ENCODE measurements at places on chromosomes 6 and 20.

DNA sequence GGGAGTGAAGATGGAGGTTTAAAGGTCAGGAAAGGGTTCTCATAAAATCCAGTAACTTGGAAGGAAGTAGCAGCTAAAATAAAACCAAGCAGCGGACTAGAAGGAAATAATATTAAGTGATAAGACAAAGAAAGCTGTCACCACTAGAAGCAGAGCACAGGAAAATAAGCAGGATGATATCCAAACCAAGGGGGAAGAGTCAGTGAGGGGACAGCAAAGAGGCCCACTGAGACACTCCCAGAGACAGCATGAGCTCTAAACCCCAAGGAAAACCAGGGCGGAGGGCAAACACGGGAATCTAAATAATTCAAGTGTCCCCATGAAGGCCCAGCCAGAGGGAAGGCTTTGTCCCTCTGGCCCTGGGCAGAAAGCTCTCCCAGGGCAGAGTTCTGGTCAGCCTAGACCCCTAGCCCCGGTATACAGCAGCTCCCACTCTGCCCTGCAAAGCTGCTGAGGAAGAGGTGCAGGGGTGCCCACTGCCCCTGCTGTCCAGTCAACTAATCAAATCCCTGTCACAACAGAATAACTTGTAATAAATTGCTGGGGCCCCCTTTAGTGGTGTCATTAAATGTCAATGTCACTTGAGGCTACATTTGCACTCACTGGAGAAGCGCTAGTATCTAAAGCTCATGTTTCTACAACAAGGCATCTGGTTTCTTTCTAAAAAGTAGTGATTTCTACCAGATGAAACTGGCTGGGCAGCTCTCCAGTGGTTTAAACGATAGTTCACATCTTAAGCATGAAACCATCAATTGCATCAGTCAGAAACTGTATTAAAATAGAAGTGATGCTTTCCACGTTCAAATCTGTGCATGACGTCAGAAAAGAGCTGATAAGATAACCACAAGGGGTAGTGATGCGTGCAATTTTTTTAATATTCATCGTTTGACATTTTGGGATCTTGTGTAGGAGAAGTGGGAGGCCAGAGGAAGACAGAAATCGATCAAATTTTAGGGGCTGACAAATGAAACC is 13.6 kb downstream of the PDE10A start:
- no peak for DNase-seq

- no peak for DNase-seq
These were observed 57.8 kb upstream of the KLHL31 start for GRCh38 chr6:53723331-53723730.

GRCh38 chr6:5302220-5302946 is 41.1 kb downstream of the FARS2 start:
- no peak for DNase-seq

- DNase-seq = no peak
These were observed 9.6 kb downstream of the MOXD1 start for GRCh38 chr6:132391391-132392269.

DNA sequence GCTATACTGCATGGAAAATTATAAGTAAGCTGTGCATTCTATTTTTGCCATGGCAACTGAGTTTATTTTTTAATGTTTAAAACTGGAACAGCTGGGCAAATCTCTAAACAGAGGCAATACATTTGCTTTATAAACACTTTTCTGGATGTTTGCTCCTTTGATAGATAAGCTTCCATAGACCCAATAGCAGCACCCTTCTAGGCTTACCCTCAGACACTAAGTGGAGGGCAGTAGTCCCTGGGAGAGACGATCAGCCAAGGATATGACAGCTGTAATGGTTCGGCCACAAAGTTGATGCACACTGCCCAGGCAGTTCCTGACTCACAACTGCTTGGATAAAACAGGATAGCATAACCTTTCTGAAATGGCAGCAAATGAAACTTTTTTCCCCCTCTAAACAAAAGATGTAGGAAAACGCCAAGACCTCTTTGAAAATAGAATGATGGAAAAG is 8.5 kb upstream of the MRPS10 start:
- no peak for DNase-seq

- no peak for DNase-seq
These were observed 1.5 kb downstream of the MTHFD1L start for GRCh38 chr6:150866991-150867501.

DNA sequence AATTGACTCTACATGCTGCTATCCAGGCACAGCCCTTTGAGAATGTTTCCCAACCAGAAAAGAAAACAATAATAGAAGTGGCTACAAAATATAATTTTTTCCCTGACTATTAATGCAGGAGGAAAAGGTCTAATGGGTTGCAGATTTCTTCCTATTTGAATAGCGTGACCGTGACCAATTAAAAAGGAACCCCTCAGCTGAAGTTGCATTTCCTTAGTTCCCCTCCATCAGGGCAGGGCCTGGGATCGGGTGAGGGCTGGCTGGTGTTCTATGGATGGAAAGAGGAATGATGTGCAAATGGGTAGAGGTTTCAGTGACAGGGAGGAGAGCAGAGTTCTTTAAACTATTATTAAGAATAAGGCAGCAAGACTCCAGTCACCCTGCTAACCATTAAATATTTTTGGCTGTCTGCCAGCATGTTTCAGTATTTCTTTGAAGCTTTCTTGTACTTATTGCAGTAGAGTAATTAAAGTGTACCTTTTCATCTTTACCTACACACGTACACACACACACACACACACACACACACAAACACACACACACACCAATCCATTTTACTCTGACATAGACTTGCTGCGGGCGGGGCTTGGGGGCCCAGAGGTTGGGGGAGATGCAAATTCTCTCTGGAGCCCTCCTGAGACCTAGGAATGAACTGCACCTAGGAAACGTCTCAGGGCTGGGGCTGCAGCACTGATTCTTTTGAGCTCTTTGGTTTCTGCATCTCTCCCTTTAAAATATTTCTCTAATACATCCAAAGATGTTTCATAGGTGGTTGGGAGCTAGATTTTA is 154.8 kb upstream of the SLC35B3 start:
- DNase-seq = no peak

DNA sequence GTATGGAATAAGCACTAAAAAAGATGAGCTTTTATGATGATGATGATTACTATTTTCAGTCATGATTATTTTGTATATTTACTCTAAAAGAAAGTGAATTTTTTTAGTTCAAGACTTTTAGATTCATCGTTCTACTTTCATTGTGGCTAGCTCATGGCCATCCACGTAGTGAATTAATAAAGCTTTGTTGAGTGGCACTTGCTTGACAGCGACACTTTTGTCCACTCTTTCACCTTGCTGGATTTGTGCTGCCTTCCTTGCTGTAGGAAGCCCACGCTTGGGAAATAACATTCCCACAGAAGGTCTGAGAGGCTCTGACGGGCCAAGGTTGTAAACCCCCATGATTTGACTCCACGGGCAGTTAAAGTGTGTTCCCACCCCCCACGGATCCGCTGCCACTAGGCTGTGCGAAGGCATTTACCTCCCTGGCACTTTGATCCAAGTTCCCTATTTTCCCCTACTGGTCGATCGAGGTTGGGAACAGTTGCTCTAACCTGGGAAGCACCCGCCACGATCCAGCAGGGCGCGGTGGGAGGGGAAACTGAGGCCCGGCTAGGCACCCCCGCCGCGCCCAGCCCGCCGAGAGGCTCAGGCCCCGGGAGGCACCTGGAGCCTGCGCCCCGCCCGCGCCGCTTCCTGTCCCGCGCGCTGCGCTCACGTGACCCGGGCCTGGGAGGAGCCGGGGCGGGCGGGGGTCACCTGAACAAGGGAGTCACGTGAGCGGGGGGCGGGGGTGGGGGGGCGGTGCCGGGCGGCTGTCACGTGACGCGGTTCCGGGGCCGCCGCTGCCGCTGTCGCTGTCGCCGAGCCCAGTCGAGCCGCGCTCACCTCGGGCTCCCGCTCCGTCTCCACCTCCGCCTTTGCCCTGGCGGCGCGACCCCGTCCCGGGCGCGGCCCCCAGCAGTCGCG is at the start of gene IGF2R:
Gene IGF2R, plus strand, starts transcription at position 788 of the 909 bp plus-strand sequence. CDS start 165 bp downstream, outside the sequence.
- DNase-seq = peak; percentile 81

DNA sequence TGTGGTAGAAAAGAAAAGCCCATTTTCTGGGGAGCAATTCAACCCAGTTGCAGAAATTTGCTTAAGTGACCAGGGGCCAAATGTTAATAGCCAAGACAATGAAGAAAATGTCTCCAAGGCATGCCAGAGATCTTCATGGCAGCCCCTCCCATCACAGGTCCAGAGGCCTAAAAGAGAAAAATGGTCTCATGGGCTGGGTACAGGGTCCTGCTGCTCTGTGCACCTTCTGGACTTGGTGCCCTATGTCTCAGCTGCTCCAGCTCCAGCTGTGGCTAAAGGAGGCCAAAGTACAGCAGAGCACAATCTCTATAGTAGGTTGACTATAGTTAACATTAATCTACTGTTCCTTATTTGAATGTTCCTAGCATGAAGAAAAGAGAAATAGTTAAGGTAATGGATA is 44.7 kb downstream of the FRK start:
- DNase-seq = no peak

GRCh38 chr20:57911512-57912226 is 201.9 kb upstream of the PMEPA1 start:
- no peak for DNase-seq

DNA sequence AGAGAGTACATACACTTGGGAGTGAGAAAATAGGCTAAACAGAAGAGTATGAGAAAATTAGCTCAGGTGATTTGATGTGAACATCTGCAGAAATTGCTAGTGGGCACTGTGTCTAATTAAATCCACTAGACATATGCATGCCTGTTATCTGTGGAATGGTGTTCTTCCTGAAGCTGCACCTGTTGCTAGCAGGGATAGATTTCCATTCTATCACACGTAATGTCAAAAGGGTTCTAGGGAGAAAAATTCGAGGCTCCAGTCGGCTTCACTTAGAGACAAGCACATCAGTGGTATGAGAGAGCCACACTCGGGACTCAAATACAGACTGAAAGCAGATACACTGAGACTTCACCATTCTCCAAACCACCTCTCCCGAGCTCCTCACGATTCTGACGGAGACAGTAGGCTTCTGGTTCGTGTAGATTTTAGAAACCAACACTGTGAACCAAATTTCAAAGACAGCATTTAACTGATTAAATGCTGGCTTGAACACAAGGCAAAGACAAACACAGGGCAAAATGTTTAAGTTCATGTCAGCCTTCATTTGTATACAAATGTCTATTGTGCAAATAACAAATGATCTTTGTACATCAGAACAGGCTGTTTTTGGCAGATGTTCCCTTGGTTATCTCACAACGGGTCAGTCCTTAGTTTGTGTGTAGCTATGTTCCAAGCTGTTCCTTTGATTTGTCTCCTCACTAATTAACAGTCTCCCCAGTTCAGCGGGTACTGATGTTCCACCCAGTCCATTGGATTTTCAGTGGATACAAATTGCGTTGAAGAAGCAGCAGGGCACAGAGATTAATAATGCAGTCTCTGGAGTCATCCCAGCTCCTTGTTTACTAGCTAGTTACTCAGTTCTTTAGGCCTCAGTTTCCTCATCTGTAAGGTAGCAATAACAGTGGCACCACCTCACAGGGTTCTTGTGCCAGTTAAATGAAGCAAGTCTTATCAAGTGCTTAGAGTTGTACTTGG is 131.0 kb upstream of the IFNGR1 start:
- no peak for DNase-seq

Measured in stimulated activated CD8-positive, alpha-beta memory T cell treated with anti-CD3 and anti-CD28 coated beads, Interleukin-7, amount 100 ng/mL, for 1 hour (primary cell).